ENCODE measurements at places on chromosomes 6 and 20.

DNA sequence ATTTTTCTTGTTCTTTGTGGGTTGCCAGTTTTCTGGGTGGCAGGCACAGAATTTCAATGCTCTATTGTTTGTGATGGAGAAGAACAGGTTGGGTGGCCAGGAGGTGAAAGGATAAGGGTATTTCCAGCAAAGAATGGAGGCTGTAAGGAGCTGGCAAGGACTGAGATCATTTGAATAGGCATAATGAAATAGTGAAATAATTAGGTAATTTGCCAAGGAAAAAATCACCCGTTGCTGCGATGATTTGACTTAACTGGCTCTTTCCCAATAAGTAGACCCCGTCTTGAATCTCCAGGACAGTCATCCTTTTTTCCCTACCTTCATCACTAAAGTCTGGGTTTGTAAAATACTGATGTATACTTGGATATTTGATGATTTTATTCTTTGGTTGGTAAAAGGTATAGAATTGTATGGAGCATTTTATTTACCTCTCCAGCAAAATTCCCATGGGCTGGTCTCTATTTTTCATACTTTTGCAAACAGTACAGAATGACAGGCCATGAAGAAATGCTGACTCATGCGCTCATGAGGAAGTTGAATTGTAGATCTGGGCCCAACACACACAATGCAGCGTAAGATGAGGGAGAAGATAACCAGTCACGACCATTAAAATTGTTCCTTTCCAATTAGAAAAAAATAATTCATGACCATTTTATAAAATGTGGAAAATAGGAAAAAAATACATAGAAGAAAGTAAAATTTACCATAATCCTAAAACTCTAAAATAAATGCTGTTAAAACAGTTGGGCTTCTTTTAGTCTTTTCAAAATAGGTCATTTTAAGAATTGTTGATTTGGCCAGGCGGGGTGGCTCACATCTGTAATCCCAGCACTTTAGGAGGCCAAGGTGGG, 2.4 kb upstream of the GCNT2 start:
- peak; percentile 7 for DNase-seq

DNA sequence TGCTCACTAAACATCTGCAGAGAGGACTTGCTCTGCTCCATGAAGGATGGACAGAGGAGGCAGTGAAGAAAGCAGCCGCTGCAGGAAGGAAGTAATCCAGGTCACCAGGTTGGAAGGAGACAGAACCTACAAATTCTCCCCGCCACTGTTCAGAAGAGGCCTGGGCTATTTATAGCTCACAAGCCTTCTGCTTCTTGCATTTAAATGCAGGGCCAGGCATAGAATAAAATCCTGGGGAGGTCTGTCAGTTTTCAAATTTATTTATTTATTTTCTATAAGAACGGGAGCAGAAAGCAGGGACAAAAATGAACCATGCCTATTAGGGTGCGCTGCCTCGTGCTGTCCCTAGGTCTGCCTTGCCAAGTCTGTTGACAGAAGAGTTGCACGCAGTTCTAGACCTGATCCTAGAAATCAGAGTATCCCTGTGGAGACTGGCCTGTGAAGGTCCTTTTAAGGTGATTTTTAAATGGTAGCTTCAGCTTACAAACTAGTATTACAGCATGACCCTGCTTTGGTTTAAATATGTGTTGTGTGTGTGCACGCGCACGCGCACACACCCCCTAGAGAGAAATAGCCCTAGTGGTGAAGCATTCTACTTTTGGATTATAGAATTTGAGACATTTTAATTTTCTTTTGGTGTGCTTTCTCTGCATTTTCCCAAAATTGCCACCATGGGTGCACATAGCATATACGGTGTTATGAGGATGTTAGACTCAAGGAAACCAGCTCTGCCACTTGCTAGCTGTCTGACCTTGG, 19.5 kb downstream of the RIMS4 start:
- DNase-seq: no peak

- no peak for DNase-seq
Measured at GRCh38 chr20:62374331-62375152, 7.4 kb upstream of the LAMA5 start.

- no peak for DNase-seq
Measured at GRCh38 chr6:11042025-11042749, 1.9 kb downstream of the ELOVL2 start.

DNA sequence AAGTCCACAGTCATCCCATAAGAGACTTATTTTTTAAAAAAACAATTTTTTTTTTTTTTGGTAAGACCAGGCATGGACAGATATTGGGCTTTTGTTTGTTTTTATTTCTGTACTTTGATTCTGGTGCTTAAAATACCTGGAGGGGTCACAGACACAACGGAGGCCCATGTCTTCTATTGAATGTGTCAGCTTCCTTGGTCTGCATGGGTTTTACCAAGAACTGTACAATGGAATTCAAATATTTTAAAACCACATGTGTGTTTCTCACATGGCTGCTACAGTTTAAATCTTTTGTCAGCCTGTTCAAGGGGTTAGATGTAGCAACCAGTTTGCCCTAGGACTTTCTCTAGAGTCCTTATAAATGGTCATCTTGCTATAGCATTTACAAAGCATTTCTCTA, 139.8 kb downstream of the SOX4 start:
- no peak for DNase-seq

DNA sequence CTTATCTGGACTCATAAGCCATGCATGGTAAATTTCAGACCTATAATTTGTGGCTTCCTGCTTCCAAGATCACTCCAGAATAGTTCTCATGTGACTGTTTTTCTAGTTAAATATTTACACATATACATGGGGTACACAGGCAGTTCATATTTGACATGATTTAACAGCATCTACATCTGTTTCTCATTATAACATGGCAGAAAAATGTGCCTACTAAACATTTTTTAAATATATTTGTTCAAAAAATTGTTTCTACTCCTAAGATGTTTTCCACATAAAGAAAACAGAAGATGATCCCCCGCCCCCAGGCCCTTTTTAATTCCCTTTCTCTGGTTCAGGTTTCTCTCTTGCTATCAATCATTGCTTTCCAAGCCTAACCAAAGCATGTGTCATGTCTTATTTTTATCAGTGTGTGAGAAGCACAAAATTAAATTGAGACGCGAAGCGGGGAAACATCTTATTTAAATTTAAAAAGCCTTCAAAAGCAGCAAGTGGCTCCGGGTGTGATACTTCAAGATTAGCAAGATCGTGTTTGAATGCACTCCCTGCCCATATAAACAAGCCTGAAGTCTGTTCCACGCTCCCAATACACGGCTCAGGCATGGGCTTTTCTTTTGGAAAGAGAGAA, 37.3 kb downstream of the IPCEF1 start:
- DNase-seq: peak; percentile 82

GRCh38 chr6:85192596-85192995, 257.3 kb upstream of the NT5E start:
- DNase-seq: no peak

DNA sequence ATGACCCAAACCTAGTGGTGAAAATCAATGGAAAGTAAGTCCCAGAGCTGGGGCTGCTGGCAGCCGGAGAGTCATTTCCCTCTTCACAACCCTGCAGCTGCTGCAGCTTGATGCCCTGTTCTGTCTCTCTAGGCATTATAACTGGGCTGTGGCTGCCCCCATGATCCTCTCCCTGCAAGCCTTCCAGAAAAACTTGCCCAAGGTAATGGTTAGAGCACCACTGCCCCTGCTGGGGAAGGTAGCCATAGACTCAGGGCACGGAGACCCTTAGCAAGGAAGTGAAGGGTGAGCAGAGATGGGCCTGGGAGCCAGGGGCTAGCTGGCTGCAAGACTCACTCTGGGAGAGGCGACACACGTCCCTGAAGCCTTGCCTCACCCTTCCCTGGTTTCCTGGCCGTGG, 12.0 kb downstream of the LPIN3 start:
- no peak for DNase-seq

All from fibroblast of gingiva (primary cell).